Activated CD4-positive, alpha-beta memory T cell treated with anti-CD3 and anti-CD28 coated beads, Interleukin-2, amount 10 ng/mL, durations not matched to agents 7 days and 5 days (primary cell): ENCODE measurements at places on chromosomes 1 and 21. TPM values are rescaled to one million over a fixed set of nuclear protein-coding genes. Genes with fewer than 3 reads are reported as not detected.

DNA sequence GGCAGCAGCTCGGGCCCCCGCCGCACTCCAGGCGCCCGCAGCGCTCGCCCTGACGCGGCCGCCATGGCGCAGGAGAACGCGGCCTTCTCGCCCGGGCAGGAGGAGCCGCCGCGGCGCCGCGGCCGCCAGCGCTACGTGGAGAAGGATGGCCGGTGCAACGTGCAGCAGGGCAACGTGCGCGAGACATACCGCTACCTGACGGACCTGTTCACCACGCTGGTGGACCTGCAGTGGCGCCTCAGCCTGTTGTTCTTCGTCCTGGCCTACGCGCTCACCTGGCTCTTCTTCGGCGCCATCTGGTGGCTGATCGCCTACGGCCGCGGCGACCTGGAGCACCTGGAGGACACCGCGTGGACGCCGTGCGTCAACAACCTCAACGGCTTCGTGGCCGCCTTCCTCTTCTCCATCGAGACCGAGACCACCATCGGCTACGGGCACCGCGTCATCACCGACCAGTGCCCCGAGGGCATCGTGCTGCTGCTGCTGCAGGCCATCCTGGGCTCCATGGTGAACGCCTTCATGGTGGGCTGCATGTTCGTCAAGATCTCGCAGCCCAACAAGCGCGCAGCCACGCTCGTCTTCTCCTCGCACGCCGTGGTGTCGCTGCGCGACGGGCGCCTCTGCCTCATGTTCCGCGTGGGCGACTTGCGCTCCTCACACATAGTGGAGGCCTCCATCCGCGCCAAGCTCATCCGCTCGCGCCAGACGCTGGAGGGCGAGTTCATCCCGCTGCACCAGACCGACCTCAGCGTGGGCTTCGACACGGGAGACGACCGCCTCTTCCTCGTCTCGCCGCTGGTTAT is 2.8 kb downstream of the KCNJ9 start:
- H3K4me3 ChIP-seq = peak overlapping the region; percentile 45
- H3K4me1 ChIP-seq = peaks cover 9% of the 10 kb centered on the region
- peaks cover 3% of the 10 kb centered on the region for H3K36me3 ChIP-seq
- peak; percentile 74 for DNase-seq
- H3K27ac ChIP-seq = no peak overlapping the region

DNA sequence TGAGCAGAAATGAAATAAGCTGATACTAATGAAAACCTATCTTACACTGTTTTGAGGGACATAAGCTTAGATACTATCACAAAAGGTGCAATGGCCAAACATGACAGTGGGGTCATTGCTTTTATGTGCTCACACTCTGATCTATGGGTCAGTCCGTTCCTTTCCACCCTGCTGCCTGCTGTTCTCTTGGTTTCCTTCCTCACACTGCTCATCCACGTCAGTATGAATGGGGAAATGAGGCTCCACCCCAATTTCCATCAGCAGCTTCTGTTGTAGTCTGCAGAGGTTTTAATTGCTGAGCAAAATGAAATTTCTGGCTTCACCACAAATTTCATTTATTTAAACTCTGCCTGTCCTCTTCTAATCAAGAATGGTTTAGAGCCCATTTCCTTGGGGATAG is 155.2 kb downstream of the GABPA start:
- no peak overlapping the region for H3K4me3 ChIP-seq
- no peak overlapping the region for H3K27ac ChIP-seq
- no peak for DNase-seq
- H3K4me1 ChIP-seq = no peaks in the 10 kb centered on the region
- no peaks in the 10 kb centered on the region for H3K36me3 ChIP-seq

GRCh38 chr1:17569200-17570139 is 30.0 kb downstream of the ARHGEF10L start:
- no peaks in the 10 kb centered on the region for H3K36me3 ChIP-seq
- H3K4me1 ChIP-seq = no peaks in the 10 kb centered on the region
- no peak for DNase-seq
- H3K4me3 ChIP-seq = no peak overlapping the region
- peaks cover 1% of the 10 kb centered on the region for H3K27me3 ChIP-seq

ARTN gene
- total RNA-seq = 0.20 TPM

DNA sequence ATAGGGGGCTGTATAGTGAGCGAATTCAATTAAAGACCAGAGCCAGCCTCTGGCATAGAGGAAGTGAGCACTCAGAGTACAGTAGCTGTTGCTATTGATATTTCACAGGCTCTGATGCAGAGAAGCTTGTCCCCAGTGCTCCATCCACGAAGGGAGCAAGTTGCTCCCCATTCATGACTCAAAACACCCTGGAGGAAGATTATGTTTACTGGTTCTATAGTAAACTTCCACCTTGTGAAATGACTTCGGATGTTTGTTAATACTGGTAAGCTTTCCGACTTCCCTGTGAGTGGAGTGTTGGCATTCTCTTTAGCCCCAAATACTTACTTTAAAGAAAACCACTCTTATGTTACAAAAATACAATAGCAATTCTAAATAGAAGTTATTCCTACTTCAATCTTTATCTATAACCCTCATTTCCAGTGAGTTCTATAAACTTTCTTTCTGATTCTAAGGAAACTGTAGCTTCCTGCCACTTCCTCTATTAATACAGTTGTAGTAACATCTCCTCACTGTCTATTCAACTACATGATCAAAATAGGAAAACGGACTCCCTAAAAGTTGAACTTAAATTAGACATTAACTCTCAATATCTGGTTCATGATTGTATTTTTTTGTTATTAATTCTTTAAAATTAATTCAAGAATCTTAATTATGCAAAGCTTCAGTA is 46.4 kb downstream of the ZNF281 start:
- no peaks in the 10 kb centered on the region for H3K4me1 ChIP-seq
- no peak overlapping the region for H3K4me3 ChIP-seq
- H3K27me3 ChIP-seq = peaks cover 1% of the 10 kb centered on the region
- DNase-seq = no peak
- H3K36me3 ChIP-seq = no peaks in the 10 kb centered on the region

- DNase-seq = no peak
- H3K36me3 ChIP-seq = no peaks in the 10 kb centered on the region
- no peaks in the 10 kb centered on the region for H3K4me1 ChIP-seq
- H3K4me3 ChIP-seq = no peak overlapping the region
- no peaks in the 10 kb centered on the region for H3K27me3 ChIP-seq
- H3K27ac ChIP-seq = no peak overlapping the region
These were observed 516.3 kb upstream of the BEND5 start for GRCh38 chr1:49293016-49293415.

AGO4 gene
- 16.5 TPM for total RNA-seq

GRCh38 chr1:19647643-19648042 is 3.5 kb downstream of the NBL1 start:
- peaks cover 42% of the 10 kb centered on the region for H3K4me1 ChIP-seq
- H3K36me3 ChIP-seq = peaks cover 2% of the 10 kb centered on the region
- H3K27me3 ChIP-seq = peaks cover 11% of the 10 kb centered on the region
- H3K27ac ChIP-seq = peak overlapping the region; percentile 47
- H3K4me3 ChIP-seq = peak overlapping the region; percentile 5

GRCh38 chr1:200899015-200899386 is 4.3 kb downstream of the INAVA start:
- no peaks in the 10 kb centered on the region for H3K36me3 ChIP-seq
- no peak for DNase-seq
- H3K27ac ChIP-seq = no peak overlapping the region
- peaks cover 54% of the 10 kb centered on the region for H3K27me3 ChIP-seq
- H3K4me1 ChIP-seq = no peaks in the 10 kb centered on the region

- no peaks in the 10 kb centered on the region for H3K4me1 ChIP-seq
- no peak overlapping the region for H3K27ac ChIP-seq
- H3K4me3 ChIP-seq = no peak overlapping the region
- H3K36me3 ChIP-seq = no peaks in the 10 kb centered on the region
- H3K27me3 ChIP-seq = no peaks in the 10 kb centered on the region
These were observed 77.4 kb downstream of the APP start for GRCh38 chr21:26093122-26093521.

AK5 gene
- total RNA-seq = 0.86 TPM

- no peaks in the 10 kb centered on the region for H3K36me3 ChIP-seq
- no peak overlapping the region for H3K27ac ChIP-seq
- DNase-seq = no peak
- peaks cover 19% of the 10 kb centered on the region for H3K4me1 ChIP-seq
- H3K27me3 ChIP-seq = peaks cover 4% of the 10 kb centered on the region
These were observed 99.6 kb downstream of the GABPA start for GRCh38 chr21:25834381-25834780.

DNA sequence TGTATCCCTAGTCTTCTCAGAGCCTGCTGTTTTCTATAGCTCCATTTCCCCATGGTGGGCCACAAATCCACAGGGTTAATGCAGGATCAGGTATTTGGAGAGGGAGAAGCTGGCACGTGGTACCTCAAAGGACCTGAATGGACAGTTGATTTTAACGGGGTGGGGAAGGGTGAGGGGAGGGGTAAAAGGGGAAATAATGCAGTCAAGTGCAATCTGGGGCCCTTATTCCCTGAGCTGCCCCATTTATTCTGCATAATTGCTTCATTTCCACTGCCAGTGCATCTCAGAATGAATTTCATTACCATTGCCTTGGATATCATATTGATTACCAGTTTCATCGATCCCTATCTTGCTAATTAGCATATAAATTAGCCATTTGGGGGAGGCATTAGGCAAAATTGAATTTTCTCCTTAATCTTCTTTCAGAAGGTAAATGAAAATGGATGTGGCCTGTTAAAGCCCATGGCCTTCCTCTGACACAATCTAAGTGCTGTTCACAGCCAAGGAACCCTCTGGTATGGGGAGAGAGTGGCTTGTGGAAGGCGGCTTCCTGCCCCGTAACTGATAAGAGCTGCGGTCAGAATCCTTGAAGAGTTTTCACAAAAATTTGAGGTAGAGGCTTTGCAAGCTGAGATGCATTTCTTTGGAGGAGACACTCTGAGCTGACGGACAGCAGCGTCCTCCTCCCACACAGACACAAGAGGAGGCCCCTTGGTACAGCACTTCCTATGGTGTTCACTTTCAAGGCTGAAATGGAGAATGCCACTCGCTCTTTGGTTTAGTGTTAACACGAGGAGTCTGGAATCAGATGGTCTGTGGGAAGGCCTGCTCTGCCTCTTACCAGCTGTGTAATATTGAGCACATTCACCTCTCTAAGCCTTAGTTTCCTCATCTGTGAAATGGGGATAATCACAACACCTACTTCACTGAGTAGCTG is 34.4 kb downstream of the PHC2 start:
- peaks cover 26% of the 10 kb centered on the region for H3K27me3 ChIP-seq
- no peak overlapping the region for H3K4me3 ChIP-seq
- no peaks in the 10 kb centered on the region for H3K36me3 ChIP-seq

BSND gene
- 0.08 TPM for total RNA-seq

GRCh38 chr1:95073446-95073845 is 695 bp upstream of the ALG14 start:
- peak overlapping the region; percentile 85 for H3K27ac ChIP-seq
- H3K4me1 ChIP-seq = peaks cover 19% of the 10 kb centered on the region
- no peak for DNase-seq
- H3K36me3 ChIP-seq = no peaks in the 10 kb centered on the region
- no peaks in the 10 kb centered on the region for H3K27me3 ChIP-seq
- H3K4me3 ChIP-seq = peak overlapping the region; percentile 92

- no peak for DNase-seq
- no peaks in the 10 kb centered on the region for H3K4me1 ChIP-seq
- peaks cover 3% of the 10 kb centered on the region for H3K27me3 ChIP-seq
- no peak overlapping the region for H3K4me3 ChIP-seq
These were observed 397.5 kb upstream of the PLXNA2 start for GRCh38 chr1:208641579-208642280.

DNA sequence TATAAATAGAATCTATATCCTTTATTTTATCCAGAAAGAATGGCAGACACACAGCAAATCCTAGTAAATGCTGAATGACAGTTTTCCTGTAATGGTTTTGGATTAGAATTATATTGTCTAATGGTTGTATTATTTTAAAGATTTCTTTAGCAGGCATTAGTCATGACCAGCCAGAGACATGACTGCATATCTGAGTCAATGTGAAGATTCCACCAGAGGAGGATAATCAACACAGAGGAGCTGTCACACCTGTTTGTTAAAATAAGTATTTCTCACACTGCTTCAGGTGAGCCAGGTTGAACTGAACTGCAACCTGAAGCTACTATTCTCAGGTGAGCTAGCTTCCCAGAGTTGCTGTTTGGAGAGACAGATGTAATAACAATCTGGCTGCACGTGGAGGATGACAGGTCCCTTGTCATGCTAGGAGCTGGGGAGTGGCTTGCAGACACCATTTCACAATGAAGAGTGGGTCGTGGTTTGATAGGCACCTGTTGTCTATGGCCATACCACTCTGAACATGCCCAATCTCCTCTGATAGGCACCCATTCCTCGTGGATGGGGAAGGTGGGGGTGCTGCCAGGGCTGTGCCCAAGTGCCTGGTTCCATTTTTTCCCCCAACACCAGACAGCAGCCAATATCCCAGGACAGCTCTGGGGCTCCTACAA is 94.3 kb downstream of the KCNJ6 start:
- DNase-seq = no peak
- no peaks in the 10 kb centered on the region for H3K4me1 ChIP-seq

ZNF683 gene
- total RNA-seq = 0.18 TPM

DNA sequence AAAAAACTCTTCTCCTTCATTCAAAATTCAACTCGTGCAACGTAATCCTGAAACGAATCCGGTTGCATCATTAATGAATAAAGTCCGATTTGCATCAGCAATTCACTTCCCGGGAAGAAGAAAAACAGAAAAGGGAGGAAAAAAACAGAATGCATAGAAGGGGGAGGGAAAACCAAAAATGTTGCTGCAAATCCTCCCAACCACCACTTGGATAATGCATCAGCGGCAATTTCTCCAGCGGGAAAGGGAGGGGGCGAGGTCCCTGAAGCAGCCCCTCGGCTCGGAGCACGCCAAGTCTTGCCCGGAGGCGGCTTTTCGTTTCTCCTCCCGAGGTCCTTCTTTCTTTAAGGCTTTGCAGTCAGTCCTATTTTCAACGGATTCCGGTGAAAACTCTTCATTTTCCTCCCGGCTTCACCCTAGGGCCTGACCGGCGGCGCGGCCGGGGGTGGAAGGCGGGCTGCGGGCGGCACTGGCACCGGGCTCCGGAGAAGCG is 723 bp downstream of the CDC42BPA start:
- H3K36me3 ChIP-seq = no peaks in the 10 kb centered on the region
- peaks cover 56% of the 10 kb centered on the region for H3K27me3 ChIP-seq
- H3K4me1 ChIP-seq = peaks cover 27% of the 10 kb centered on the region
- no peak for DNase-seq

DNA sequence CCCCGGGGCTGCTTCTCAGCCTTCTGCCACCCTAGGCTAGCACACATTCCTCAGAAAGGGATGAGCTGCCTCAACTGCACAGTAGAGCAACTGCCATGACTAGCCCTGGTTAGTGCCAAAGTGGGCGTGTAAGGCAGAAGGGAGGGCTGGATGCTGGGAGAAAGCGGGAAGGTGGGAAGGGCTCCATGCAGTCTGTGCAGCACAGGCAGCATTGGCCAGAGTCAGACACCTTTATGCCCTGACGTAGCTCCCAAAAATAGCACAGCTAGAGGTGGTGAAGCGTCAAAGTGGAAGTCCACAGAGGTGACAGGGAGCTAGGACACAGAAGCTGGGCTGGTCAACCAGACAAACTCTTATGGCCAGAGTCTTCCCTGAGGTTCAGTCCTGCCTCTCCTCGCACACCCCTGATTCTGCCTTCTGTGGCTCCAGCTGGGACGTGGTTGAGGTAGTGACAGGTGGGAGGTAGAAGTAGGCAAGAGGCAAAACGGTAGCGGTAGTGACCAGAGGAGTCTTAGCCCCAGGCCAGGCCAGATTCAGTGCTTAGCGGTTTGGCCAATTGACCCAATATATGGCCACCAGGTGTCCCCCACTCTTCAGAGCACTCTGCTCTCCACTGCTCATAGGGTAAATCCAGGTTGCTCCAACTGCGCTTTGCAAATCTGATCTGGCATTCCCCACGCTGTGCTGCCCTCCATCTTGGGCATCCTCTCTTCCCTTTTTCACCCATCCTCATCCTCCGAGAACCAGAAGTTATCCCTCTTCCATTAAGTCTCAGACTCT is 45.6 kb downstream of the DDX20 start:
- peaks cover 5% of the 10 kb centered on the region for H3K27me3 ChIP-seq
- no peak overlapping the region for H3K4me3 ChIP-seq
- no peaks in the 10 kb centered on the region for H3K36me3 ChIP-seq
